ENCODE measurements at places on chromosomes 2 and 18.

DNA sequence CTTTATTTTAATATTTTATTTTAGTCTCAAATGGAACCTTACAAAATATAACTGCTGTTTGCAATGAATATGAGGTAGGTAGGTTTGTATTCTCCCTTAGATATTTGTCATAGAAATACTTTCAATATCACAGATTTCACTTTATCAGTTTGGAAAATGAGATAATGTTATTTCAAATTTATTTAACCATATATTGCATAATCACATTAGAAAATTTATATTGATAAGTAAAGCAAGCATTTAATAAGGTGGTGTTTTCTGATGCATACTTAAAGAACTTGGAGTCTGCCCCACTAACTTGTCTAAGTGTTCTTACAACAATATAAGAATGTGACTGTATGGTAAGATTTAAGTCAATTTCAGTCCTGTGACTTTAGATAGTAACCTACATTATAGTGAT, 85.1 kb downstream of the UBE2E3 start:
- H3K4me3 ChIP-seq: no peak overlapping the region
- no peaks in the 10 kb centered on the region for H3K36me3 ChIP-seq
- DNase-seq: no peak
- no peaks in the 10 kb centered on the region for H3K27me3 ChIP-seq
- H3K4me1 ChIP-seq: no peaks in the 10 kb centered on the region

- no peaks in the 10 kb centered on the region for H3K36me3 ChIP-seq
- no peaks in the 10 kb centered on the region for H3K4me1 ChIP-seq
- H3K27ac ChIP-seq: no peak overlapping the region
- DNase-seq: no peak
These were observed 430.4 kb upstream of the TRIB2 start for GRCh38 chr2:12286347-12286746.

GRCh38 chr2:160522951-160523710, 29.5 kb upstream of the RBMS1 start:
- H3K4me1 ChIP-seq: no peaks in the 10 kb centered on the region
- no peak for DNase-seq
- no peak overlapping the region for H3K4me3 ChIP-seq

DNA sequence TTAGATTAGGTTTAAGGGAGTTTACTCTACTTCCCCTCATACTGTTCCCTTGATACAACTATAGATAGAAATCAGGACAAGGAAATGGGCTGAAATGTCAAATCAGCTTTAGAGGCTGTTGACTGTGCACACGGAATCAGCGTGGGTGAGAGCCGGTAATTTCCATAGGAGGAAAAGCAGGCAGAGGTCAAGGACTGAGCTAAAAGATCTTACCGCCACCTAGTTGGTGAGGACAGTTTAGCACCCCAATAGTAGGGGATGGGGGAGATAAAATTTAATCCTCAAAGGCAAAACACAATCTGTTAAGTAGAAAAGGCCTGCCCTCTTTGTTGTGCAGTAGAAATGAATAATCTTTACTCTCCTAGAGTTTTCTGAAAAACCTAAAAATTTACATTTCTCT, 1154.5 kb upstream of the CHAC2 start:
- no peak for DNase-seq
- H3K27ac ChIP-seq: no peak overlapping the region
- no peaks in the 10 kb centered on the region for H3K27me3 ChIP-seq
- no peaks in the 10 kb centered on the region for H3K36me3 ChIP-seq
- H3K4me1 ChIP-seq: no peaks in the 10 kb centered on the region
- H3K4me3 ChIP-seq: no peak overlapping the region

- no peaks in the 10 kb centered on the region for H3K27me3 ChIP-seq
- H3K27ac ChIP-seq: no peak overlapping the region
- no peaks in the 10 kb centered on the region for H3K36me3 ChIP-seq
- no peak for DNase-seq
These were observed 19.3 kb upstream of the NCK2 start for GRCh38 chr2:105725388-105725787.

DNA sequence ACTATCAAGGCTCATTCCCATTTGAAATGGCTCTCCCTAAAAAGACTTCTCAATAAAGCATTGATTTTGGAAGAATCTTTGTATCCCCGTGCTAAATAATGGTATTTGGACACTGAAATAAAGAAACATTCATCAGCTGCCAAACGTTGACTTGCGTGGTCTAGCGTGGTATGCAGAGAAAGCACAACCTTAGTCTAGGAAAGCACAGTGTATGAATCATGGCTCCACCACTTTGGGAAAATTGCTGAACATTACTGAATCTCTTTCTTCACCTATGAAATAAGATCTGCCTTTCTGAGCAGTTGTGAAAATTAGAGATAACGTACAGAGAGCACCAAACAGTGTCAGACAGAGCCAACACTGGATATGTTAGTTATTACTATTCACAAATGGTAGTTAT, 353.9 kb downstream of the SS18 start:
- no peak overlapping the region for H3K27ac ChIP-seq
- no peaks in the 10 kb centered on the region for H3K36me3 ChIP-seq
- H3K4me1 ChIP-seq: no peaks in the 10 kb centered on the region
- no peak for DNase-seq
- H3K27me3 ChIP-seq: no peaks in the 10 kb centered on the region
- H3K4me3 ChIP-seq: no peak overlapping the region

GRCh38 chr2:102061962-102062795, 70.4 kb downstream of the IL1R2 start:
- H3K36me3 ChIP-seq: no peaks in the 10 kb centered on the region
- H3K27me3 ChIP-seq: no peaks in the 10 kb centered on the region
- no peak for DNase-seq
- H3K4me1 ChIP-seq: no peaks in the 10 kb centered on the region
- no peak overlapping the region for H3K4me3 ChIP-seq

- no peaks in the 10 kb centered on the region for H3K27me3 ChIP-seq
- H3K4me1 ChIP-seq: no peaks in the 10 kb centered on the region
- H3K4me3 ChIP-seq: no peak overlapping the region
- no peaks in the 10 kb centered on the region for H3K36me3 ChIP-seq
- peak; percentile 77 for DNase-seq
These were observed 181.2 kb downstream of the ATAD2B start for GRCh38 chr2:23745726-23746105.

DNA sequence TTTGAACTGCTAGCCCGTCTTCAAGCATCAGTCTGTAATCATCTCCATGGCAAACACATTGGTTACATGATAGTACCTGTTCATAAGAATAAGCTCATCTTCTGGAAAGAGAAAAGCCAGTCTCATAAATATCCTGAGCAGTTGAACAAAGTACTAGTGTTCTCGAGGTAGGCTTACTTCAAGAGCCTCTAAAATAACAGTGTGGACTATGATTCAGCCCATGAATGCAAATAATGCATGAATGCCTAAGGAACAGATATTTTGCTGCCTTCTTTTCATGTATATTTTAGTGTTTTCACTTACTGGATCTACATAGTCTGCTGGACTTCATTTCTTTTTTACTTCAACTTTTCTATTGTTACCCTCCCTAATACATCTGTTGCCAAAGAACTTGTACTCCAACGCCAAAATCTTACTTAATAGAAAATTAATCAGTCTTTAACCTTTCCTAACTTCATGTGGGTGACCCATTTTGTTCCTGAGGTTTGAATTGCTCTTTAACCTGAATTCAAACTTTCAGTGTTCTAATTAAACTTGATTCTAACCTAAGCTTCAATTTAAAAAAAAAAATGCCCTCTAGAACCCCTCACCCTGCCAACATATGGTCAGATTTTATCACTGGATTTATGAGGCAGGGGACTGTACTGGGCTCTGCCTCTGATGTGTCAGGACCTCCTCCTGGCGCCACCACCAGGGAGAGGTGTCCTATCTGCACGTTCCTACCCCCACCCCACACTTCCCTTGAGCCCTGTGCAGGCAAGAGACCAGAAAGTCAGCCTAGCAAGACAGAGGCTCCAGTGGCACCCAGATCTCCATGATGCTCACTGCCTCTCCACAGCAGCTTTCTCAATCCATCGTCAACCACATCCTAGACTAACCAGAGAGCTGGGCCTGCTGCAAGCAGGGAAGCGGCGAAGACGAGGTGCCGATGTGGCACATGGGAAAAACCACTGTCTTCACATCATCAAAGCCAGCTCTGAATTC, 264.7 kb upstream of the ID2 start:
- no peak overlapping the region for H3K27ac ChIP-seq
- no peak for DNase-seq
- H3K4me3 ChIP-seq: no peak overlapping the region

DNA sequence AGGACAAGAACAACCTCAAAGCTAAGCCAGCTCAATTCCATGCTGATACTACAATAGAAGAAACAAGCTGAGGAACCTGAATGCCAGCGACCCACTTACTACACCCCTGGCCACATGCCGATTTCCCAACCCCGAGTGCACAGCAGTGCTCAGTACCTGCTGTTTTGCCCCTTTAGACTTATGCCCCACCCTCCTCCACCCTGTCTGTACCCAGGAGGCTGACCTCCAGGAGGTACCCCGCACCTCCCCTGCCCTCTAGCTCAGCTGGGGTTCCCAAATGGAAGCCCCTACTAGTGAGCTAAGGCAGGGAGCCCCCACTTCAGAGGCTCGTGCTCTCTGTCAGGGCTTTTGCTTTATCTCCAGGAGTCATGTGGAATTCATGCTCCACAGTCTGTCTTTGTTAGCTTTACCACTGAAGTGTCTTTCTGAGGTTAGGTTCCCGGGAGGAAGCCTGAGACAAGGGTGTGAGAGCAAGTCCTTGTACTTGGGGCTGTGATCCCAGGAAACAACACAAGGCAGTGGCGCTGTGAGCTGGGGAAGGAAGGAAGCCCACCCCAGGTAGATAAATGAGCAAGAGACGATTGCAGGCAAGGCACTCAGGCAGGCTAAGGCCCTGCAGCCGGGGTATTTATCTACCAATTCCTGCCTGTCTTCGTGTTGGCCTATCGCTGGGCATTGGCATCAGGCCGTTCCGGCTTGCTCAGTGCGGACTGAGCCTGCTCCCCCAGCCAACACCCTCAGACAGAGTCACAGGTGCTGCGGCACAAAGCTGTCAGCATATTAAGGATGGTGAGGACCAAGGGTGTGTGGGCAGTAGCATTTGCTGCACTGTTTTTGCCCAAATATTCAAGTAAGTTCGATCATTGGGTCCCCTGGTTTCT, 220.5 kb downstream of the CYP26B1 start:
- no peak overlapping the region for H3K27ac ChIP-seq
- H3K27me3 ChIP-seq: no peaks in the 10 kb centered on the region
- H3K36me3 ChIP-seq: no peaks in the 10 kb centered on the region
- DNase-seq: no peak
- no peaks in the 10 kb centered on the region for H3K4me1 ChIP-seq

GRCh38 chr2:16218625-16219024, 278.3 kb downstream of the MYCN start:
- DNase-seq: no peak
- H3K27me3 ChIP-seq: no peaks in the 10 kb centered on the region
- no peaks in the 10 kb centered on the region for H3K36me3 ChIP-seq
- H3K27ac ChIP-seq: no peak overlapping the region
- H3K4me3 ChIP-seq: no peak overlapping the region

DNA sequence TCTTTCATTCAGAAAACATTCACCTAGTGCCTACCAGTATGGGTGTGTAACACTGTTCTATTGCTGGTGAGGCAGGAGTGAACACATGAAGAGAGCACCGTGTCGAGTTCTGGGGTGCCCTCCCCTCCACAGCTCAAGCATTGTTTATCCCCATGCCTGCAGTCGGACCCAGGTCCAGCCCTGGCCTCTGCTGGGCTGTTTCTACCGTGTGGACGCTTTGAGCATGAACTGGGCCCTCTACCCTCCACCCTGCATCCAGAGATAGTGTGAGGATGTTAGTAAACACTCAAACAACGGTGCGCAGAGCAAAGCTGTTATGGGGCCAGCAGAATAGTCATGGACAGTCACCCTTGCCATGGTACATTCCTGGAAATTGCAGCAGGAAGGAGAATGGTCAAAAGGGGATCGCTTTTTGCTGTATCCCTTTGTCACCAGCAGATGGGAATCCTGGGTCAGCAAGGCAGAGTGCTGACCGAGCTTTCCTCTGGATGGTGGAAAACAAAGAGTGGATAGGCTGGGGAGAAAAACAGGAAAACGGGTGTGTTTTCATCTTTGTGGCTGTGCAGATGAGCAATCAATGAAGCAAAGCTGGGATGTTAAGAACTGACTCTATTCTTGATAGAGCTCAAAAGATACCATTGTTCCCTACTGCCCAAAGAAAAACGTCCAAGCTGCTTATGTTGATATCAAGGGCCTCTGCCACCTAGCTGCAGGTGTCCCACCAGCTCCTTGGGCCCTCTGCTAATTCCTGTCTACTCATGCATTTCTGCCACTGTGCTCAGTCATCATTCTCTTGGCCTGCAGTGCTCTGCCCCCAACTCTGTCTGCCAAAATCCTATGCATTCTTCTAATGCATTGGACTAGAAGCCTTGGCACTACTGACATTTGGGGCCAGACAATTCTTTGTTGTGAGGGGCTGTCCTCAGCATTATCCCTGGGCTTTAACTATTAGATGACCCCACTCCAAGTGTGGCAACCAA, 38.7 kb downstream of the REEP1 start:
- no peak for DNase-seq
- H3K4me1 ChIP-seq: peaks cover 8% of the 10 kb centered on the region
- H3K4me3 ChIP-seq: no peak overlapping the region
- H3K36me3 ChIP-seq: no peaks in the 10 kb centered on the region
- H3K27me3 ChIP-seq: no peaks in the 10 kb centered on the region

- no peaks in the 10 kb centered on the region for H3K36me3 ChIP-seq
- peak; percentile 3 for DNase-seq
- peaks cover 7% of the 10 kb centered on the region for H3K27me3 ChIP-seq
- H3K4me3 ChIP-seq: no peak overlapping the region
These were observed 10.8 kb upstream of the NEU4 start for GRCh38 chr2:241798081-241798630.

DNA sequence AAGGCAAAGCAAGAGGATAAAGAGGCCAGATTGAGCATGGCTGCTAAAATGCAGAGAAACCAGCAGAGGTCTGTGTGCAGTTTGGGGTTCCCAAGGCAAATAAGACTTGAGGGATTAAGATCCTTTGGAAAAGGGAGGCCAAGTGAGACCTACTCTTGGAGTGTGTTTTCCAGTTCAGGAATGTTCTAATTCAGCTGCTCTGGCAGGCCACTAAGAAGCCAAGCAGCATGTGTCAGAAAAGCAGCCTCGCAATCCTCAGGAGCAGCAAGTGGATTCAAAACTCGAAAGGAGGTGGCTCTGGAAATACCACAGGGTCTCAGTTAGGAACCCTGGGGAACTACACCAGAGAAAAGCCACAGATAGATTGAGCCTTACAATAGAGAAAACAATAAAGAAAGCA, 569.2 kb downstream of the METTL4 start:
- H3K4me3 ChIP-seq: no peak overlapping the region
- no peak overlapping the region for H3K27ac ChIP-seq
- H3K36me3 ChIP-seq: no peaks in the 10 kb centered on the region
- H3K27me3 ChIP-seq: no peaks in the 10 kb centered on the region
- no peak for DNase-seq

GRCh38 chr2:201872591-201872990, 66.3 kb downstream of the CDK15 start:
- peak overlapping the region; percentile 26 for H3K27ac ChIP-seq
- H3K36me3 ChIP-seq: no peaks in the 10 kb centered on the region
- H3K4me3 ChIP-seq: no peak overlapping the region
- no peak for DNase-seq
- peaks cover 3% of the 10 kb centered on the region for H3K4me1 ChIP-seq

GRCh38 chr2:127563458-127564428, 28.3 kb downstream of the MYO7B start:
- H3K36me3 ChIP-seq: no peaks in the 10 kb centered on the region
- DNase-seq: no peak
- peaks cover 6% of the 10 kb centered on the region for H3K4me1 ChIP-seq
- no peak overlapping the region for H3K27ac ChIP-seq
- H3K4me3 ChIP-seq: no peak overlapping the region

Data from tibial nerve (tissue), 4 donors.